ENCODE measurements at places on chromosomes 1 and 21.
A peak's percentile ranks its signal among the peaks of the same experiment; 100 is the strongest.

DNA sequence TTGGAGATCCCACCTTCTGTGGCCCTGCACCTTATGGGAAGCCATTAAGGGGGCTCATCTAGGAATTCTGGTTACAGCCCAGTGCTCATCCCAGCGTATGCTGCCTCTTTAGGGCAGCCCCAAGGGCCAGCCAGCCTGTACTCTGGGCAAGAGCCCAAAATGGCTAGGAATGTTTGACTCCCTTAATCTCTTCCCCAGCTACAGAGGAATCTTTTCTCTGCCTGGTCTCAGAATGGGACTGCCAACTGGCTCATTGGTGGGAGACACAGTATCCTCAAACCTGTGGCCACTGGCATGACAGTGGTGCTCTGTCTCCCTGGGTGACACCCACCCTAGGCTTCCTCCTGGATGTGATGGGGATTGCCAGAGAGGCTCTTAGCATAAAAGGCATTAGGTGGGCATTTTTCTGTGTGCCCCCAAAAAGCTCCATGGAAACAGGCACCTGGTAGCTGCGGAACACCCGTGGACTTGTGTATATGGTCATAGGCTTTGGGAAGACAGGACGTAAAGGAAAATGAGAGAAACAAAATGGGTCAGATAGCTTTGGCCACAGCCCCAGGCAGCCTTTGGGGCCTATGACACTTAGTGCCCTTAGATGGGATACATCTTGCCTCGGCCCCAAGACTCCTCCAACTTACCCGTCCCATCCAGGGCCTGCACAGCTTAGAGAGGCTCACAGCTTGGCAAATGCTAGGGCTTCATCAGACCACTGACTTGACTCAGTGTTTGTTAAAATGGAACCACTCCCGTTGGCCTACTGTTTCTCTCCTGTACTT, 6.9 kb downstream of the TMEM81 start:
- no peak for DNase-seq

- no peak for DNase-seq
Observed at GRCh38 chr1:212814537-212815334, 23.0 kb downstream of the TATDN3 start.

- DNase-seq: no peak
Observed at GRCh38 chr1:204415351-204415750, 3.7 kb upstream of the PPP1R15B start.

- DNase-seq: peak; percentile 40
Observed at GRCh38 chr21:41877901-41878830, 978 bp downstream of the PRDM15 start.

GRCh38 chr1:22619252-22619651, 17.2 kb upstream of the C1QA start:
- DNase-seq: no peak

DNA sequence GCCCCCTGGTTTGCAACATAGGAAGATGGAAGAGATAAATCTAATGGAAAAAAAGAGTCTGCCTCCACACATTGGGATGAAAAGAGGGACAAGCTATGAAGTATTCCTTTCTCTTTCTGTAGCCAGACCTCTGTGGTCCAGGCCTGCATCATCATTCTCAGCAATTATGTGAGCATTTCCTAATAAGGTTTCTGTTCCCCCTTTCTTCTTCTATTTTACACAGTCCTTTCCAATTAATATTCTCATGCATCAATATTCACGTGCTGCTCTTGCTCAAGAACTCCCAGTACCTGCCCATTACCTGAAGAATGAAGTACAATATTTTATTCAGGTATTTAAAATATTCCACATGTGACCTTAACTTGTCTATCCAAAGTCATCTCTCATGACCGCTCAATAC, 8.2 kb upstream of the SLC30A1 start:
- DNase-seq: no peak

GRCh38 chr1:236332092-236332758, 50.5 kb upstream of the ERO1B start:
- no peak for DNase-seq

DNA sequence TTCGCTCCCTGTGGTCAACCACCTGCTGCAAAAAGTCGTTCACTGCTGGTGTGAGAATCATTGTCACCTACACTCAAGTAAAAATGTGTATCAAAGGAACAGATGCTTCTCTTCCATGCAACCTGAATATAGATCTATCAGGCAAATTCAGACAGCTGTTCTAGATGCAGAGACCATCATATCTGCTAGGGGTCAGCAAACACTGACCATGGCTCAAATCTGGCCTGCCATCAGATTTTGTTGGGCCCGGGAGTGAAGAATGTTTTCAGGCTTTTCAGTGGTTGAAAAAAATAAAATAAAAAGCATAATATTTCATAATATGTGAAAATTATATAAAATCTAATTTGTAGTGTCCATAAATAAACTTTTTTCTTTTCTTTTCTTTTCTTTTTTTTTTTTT, 199.6 kb downstream of the RGS7 start:
- DNase-seq: no peak

DNA sequence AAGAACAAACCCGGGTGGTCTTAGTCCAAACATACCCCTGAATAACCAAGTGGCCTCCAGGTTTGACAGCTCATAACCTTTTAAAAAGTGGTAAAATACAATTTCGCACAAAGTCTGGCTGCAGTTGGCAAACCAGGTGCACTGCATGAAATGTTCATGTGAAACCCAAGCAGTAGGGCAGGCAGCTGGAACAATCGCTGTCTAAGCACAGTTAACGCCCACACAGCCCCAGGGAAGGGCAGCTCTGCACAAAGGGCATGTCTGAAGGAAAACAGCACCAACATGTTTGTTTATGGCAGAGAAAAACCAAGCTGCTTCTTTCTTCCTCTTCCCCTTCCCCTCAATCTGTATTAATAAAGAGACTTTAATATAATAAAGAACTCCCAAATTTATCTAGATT, 49.5 kb downstream of the KIAA1614 start:
- no peak for DNase-seq

DNA sequence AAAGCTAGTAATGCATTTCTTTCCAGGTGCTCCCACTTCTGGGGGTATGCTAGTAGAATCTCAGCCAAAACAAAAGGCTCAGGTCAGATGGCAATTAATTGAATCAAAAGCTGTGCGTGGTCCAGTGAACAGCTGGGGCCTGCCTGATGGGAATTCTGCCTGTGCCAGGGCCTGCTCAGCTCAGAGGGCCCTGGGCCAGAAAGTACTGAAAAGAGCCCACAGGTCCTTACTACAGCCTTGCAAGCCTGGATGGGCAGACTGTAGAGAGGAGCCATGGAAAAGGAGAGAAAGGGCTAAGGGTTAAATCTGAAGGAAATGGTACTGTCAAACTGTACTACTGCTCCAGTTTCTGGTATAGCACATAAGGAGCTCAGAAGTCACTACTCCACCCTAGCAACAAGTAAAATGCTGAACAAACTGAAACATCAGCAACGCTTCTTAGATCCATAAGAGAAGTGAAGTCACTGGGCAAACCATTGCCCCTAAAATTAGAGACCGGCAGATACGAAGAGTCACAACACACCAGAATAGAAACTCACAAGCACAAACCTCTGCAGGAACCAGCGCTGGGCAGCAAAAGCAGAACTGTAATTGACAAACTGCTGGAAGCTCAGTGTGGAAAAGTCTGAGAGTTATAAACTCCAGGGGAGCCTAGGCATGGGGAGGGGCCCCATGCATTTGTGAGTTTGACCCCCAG, 121.1 kb upstream of the SYT6 start:
- no peak for DNase-seq

GRCh38 chr1:94322696-94323095, 85.3 kb upstream of the ARHGAP29 start:
- no peak for DNase-seq

GRCh38 chr1:219066098-219066497, 107.6 kb upstream of the LYPLAL1 start:
- no peak for DNase-seq

DNA sequence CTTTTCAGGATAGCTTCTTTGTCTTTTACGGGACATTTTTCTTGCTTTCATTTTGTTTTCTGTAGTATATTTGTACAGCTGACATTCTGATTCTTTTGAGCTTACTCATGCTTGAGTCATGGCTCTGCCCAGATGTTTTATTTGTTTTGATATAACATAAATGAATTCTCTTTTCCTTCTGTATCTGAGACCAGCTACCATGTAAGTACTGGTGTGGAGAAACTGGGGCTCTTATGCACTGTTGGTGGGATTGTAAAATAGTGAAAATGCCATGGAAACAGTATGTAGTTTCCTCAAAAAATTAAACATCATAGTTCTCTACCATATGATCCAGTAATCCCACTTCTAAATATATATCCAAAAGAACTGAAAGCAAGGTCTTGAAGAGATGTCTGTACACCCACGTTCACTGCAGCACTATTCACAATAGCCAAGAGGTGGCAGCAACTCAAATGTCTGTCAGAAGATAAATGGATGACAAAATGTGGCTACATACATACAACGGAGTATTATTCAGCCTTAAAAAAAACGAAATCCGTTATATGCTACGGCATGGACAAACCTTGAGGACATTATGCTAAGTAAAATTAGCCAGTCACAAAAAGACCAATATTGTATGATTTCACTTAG, 61.4 kb downstream of the EIF2B3 start:
- DNase-seq: no peak

GRCh38 chr1:201554789-201555592, 16.1 kb downstream of the NAV1 start:
- DNase-seq: no peak

- no peak for DNase-seq
Observed at GRCh38 chr1:28508435-28508754, 2.6 kb downstream of the RCC1 start.

- no peak for DNase-seq
Observed at GRCh38 chr21:34054259-34054658, 19.1 kb upstream of the MRPS6 start.

DNA sequence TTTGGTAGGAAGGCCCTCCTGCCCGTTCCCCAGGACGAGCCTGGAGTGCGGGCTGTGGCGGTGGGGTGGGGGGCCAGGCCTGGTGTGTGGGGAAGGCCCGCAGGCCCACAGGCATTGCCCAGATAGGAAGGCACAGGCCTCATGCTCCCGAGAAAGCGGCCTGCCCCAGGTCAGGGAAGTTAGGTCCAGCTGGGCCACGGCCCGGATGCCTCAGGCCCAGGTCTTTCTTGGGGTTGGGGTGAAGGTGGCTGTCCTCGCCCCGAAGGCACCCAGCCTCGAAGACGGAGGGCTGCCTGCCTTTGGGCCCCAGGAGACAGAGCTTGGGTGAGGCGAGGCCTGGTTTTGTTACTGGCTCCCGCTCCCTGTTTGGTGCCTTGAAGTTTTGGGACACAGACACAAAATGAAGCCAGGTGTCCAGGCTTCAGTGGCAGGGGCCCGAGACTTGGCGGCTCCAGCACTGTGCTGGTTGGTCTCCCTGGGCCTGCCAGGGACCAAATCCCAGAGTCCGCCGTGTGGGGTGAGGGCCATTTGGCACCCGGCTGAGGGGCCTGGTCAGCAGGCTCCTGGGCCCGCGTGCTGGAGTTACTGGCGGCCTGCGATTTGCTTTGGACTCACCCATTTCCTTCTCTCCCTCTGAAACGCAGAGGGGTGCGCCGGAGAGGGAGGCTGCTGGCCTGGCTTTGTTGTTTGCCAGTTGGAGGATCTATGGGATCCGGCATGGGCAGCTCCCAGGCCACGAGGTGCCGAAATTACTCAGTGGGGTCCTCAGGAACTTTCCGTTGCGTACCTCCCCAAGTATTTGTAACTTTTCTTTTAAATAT, 2.0 kb downstream of the SKI start:
- DNase-seq: no peak

DNA sequence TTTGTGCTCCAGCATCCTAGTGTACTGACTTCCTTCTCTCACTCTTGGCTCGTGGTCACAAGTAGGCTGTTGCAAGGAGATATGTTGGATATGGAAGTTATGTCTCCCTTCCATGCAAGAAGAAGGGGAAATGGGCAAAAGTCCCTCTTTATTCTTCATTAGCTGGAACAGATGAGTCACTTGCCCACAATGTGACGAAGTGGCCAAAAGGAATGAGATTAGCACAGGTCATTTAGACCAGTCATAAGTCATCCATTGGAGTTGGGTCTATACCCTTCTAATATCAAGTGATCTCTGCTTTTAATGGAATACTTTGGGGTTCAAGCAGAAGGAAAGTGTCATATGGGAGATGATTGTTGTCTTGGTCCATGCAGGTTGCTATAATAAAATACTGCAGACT, 91.2 kb upstream of the NGF start:
- DNase-seq: no peak

GRCh38 chr1:152926091-152926490, 17.7 kb downstream of the IVL start:
- peak; percentile 8 for DNase-seq

- DNase-seq: no peak
Observed at GRCh38 chr1:5428351-5428750, 563.9 kb downstream of the NPHP4 start.

GRCh38 chr21:16633831-16634459, 878.9 kb upstream of the CXADR start:
- DNase-seq: no peak

GRCh38 chr1:235088907-235089306, 39.7 kb downstream of the TOMM20 start:
- DNase-seq: no peak

GRCh38 chr1:227033880-227034279, 93.8 kb downstream of the COQ8A start:
- no peak for DNase-seq

DNA sequence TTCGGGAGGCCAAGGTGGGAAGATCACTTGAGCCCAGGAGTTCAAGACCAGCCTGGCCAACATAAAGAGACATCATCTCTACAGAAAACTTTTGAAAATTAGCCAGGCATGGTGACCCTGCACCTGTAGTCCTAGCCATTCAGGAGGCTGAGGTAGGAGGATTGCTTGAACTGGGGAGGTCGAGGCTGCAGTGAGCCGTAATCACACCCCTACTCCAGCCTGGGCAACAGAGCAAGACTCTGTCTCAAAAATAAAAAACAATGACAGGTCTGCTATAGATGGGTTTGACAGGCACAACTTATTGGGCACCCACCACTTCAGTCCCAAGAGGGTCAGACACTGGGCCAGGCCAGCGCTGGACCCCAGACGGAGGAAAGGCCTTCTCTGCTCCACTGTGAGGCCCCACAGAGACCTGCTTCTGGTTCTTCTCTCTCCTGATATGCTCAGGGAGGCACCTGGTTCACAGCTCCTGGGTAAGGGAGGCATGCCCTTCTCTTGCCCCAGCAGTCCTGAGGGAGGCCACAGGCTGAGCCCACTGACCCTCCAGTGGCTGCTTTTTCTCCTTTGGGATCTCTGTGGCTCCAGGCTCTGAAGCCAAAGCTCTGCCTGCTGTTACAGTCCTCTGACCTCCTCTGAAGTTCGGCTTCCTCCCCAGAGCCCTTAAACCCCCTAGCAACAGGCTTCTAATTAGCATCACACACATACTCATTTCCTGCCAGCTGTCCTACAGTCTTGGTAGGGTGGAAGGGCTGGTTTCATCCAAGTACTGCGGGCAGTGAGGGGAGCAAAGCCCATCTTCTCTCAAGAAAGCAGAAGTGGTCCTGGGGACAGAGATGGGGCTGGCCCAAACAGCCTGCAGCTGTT, 14.4 kb downstream of the S100A16 start:
- DNase-seq: peak; percentile 26

Data from CD4-positive, alpha-beta T cell treated with Interferon alpha-2 for 1 hour (primary cell).